CD4-positive, alpha-beta T cell (primary cell): ENCODE measurements at places on chromosomes 3 and 15. TPM values are rescaled to one million over a fixed set of nuclear protein-coding genes. Genes with fewer than 3 reads are reported as not detected.

GRCh38 chr15:39699516-39700374, 82.9 kb downstream of the FSIP1 start:
- DNase-seq: no peak

GRCh38 chr3:165390166-165390565, 194.0 kb upstream of the SLITRK3 start:
- DNase-seq: no peak

DNA sequence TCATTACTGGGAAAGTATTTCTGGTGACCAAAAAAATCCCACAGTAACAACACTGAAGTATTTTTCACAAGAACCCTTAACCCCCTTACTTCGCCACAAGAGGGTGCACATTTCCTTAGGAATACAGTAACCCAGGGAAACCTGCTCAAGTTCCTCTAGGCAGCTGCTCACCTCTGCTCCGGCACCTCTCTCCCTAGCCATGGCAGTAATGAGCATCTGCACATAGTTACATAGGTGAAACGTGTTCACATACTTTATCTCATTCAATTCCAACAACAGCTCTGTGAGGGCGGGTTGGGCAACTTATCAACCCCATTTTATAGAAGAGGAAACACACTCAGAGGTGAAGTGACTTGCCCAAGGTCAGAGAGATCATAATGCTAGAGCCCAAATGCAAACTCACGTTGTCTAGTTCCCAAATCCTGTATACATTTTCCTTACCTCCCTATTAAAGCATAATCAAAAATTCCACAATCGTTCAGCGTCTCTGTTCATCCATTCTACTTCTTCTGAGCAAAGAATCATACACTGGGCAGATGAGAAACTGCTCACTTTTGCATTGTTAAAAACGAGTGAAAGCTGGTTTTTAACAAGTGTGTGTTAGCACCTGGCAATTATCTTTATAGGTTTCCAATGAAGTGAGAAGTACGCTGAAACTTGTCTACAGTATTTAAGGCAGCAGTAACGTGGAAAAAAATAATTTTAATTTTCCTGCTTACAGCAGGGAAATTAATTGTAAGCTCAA, 90.7 kb downstream of the IGF2BP2 start:
- DNase-seq: no peak

- DNase-seq: no peak
These were observed 280.5 kb downstream of the MBNL1 start for GRCh38 chr3:152549263-152549662.

DNA sequence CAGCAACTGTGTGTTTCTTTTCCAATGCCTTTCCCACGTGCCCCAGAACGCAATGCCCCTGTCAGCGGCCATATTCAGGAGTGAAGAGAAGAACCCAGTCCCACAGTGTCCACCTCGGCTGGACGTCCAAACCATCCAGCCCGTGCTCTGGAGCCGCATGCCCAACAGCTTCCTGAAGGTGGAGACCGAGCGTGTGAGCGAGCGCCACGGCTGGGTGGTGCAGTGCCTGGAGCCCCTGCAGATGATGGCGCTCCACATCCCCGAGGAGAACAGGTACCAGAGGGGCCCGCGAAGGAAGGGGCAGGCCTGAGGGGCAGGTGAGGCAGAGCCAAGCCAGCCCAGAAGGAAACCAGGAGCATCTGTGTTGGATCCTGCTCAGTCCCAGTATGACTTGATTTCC, 308.1 kb upstream of the CHRM5 start:
- DNase-seq: no peak

The PRSS50 gene
- total RNA-seq: not detected

- peak; percentile 66 for DNase-seq
These were observed 14.1 kb downstream of the RNF123 start for GRCh38 chr3:49703443-49703927.

The IGDCC3 gene
- total RNA-seq: not detected

DNA sequence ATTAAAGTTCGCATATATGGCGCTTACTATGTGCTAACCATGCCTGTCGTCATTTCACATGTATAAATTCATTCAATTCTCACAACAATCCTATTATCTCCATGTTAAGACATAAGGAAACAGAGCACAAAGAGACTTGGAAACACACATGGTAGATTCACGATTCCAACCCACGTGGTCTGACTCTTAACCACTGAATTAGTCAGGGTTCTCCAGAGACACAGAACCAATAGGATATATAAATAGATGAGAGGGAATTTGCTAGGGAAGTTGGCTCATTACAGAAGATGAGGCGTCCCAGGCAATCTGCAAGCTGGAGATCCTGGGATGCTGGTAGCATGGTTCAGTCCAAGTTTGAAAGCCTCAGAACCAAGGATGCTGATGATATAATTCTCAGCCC, 765.3 kb downstream of the TBL1XR1 start:
- no peak for DNase-seq

DNA sequence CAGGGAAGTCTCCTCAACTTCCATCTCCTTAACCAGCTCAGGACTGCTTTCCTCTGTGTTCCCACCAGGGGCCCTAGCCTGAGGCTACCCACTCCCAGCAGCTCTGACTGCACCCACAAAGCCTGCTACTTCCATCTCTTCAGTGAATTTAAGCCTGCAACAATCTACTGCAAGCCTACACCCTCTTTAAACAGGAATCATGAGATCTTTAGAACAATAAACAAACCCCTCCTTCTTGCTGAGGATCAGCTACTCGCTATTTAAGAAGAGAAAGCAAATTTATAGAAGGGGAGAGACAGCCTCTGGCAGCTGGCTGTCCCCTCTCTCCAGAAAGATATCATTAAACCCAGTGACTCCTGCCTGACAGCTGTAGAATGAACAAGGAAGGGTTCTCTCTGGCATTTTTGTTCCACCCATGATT, 51.9 kb downstream of the ARHGAP31 start:
- DNase-seq: no peak

The CIAO2A gene
- 12.2 TPM for total RNA-seq

The NAALADL2 gene
- total RNA-seq: 1.2 TPM

The ACTC1 gene
- not detected for total RNA-seq

DNA sequence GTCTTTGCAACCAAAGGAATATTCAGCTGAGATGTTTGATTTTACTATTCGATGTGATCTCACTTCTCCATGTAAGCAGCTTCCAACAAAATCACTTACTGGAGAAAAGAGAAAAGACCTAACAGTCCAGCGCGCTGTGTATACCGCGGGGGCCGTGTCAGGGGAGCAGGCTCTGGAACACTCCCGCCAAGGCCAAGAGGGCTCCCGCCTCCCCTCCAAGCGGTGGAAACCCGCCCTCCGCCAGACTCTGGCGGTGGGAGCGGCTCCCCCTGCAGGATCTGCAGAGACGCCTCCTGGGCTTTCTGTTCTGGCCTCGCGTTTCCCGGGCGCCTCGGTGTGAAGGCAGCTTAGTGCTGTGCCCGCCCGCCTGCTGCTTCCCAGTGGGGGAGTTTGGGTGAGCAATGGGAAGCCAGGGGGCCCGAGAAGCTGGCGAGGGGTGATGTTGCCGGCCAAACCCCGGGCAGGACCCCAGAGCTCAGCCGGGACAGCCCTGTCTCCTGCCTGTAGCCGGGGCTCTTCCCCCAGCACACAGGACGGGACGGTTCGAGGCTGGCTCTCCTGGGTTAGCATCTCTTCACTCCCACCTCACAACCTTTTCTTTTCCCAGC, 36.3 kb downstream of the CHST14 start:
- peak; percentile 59 for DNase-seq

The SUCLG2 gene
- 51.7 TPM for total RNA-seq
